ENCODE measurements at places on chromosomes 13 and 19.
A peak's percentile ranks its signal among the peaks of the same experiment; 100 is the strongest.

DNA sequence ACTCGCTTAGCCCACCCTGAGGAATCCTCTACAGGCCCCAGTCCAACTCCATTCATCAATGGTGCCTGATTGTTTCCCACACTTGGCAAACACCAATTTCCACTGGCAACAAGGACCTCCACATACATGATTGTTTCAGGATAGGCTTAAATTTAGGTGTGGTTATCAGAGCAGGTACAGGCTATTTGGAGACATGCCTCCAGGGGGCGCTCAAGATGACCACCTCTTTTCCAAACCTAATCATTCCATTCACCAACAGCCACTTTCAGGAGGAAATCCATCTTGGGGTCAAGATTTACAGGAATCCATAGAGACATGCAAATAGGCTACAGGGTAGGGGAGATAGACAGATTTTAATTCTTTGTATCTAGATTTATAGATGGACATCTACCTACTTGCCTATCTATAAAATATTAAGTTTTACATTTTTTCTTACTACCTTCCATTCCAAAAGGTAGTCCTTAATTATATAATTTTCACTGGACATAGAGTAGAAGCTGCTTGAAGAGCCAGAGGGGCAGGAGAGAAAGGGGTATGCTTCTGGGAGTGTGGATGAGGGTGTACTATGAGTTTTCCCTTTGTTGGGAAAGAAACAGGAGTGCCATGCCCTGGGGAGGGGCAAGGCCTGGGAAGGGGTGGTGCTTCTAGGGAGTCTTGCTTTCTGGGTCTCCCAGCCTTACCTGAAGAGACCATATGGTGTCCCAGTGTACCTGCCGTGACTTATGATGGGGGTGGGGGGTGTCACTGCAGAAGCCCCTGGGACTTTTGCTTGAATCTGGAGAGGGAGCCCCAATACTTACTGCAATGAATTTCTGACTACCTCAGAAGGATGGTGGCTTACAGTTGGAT, 14.1 kb upstream of the PCDH8 start:
- no peak for DNase-seq

DNA sequence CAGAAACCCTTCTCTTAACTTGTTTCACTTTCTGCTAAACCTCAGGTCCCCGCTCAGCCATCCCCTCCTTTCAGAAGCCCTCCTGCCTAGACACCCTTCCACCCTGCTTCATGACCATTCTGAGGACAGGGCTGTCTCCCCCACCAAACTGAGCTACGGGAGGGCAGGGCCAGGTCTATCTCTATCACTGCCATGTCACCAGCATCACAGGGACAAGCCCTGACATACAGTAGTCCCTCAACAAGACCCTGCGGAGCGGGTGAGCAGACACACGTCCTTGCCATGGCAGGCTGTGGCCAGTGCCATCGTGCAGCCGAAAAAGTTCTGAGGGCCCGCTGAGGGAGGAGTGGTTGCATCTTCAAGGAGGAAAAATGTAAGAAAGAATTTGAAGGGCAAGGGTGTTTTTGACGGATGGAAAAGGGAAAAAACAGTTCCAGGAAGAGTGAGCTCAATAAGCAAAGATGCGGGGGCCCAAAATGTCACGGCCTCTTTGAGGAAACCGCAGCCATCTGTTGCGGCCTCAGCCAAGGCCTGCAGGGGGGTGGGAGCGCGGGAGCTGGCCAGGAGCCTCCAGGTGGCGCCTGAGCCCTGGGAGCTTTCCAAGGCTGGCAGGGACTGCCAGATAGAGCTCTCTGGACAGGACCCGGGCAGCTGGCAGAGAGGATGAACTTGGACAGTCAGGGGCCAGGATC, 8.1 kb downstream of the PTGIR start:
- peak; percentile 52 for DNase-seq

GRCh38 chr19:10789866-10790265, 46.1 kb downstream of the TMED1 start:
- no peak for DNase-seq

DNA sequence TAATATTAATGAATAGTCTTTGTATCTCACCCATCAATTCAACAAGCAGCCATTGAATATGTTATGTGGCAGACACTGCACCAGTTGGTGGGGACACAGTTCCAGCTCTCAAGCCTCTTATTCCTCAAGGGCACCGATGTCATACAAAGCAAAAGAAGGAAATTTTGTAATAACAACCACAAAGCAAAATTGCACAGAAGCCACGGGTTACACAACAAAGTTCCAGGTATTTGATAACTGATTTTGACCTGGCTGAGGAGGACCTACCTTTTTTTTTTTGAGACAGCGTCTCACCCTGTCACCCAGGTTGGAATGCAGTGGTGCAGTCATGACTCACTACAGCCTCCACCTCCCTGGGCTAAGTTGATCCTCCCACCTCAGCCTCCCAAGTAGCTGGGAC, 266.7 kb downstream of the FOXO1 start:
- DNase-seq, result no peak

- DNase-seq, result no peak
Observed at GRCh38 chr19:33438987-33439781, 65.7 kb downstream of the CEBPG start.

- no peak for DNase-seq
Observed at GRCh38 chr13:97978651-97979050, 25.2 kb downstream of the IPO5 start.

GRCh38 chr13:109773276-109773675, 13.1 kb downstream of the IRS2 start:
- DNase-seq, result no peak

GRCh38 chr13:59789558-59789957, 374.2 kb downstream of the DIAPH3 start:
- no peak for DNase-seq

DNA sequence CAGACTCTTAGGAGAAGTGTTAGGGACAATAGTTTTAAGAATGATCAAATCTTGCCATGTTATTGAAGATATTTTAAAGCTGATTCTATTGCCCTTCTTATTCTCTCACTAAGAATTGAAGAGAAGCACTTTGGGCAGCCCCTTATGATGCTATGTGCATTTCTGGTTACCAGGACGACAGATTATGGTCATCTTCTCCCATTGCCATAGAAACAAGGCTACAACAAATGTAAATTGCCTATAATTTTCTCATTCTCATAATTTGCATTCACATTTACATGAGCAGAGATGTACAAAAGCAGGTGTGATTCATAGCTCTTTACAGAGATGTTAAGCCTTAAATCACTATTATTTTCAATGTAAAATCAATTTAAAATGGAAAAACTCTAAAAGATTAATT, 137.3 kb upstream of the PCDH9 start:
- DNase-seq, result no peak

DNA sequence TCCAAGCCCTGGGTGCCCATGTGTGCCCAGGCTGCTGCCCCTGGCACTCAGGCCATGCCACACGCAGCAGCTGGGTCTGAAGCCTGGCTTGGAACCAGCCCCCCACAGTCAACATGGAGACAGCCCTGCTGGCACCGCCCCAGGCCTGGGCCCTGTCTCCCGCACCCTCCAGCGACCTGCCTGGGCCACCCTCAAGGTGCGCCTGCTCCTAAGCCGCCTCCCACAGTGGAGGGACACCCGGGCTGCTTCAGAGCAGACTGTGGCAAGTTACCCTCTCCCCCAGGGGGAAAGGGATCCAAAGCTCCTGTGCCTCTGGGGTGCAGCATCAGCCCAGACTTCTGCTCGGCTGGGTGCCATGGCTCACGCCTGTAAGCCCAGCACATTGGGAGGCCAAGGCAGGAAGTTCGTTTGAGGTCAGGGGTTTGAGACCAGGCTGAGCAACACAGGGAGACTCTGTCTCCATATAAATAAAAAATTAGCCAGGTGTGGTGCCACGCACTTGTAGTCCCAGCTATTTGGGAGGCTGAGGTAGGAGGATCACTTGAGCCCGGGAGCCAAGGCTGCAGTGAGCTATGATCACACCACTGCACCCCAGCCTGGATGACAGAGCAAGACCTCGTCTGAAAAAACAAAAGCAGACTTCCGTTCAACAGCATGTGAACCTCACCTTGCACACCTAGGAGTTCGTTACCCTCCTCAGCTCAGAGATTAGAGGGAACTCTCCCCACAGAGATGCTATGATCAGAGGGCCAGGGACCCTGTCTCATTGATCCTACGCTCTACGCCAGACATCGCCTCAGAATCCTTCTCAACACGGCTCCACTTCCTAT, 15.6 kb downstream of the ELL start:
- DNase-seq, result no peak

- no peak for DNase-seq
Observed at GRCh38 chr13:75440100-75440499, 41.9 kb downstream of the TBC1D4 start.

DNA sequence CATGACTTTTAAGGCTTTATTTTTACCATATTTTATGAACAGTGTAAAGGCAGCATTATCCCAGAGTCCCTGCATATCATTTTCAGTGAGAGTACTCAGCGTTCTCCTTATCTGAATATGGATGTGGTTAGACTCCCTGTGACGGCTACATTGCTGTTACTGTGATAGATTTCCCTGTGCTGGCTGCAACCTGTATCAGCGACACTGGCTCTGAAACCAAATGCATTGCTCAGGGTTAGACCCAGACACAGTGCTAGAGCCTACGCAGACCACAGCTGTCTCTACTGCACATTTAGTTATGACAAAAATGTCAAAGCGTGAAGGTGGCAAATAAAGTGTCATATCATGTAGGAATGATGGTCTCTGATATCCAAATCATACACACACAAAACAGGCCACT, 138.0 kb downstream of the ENOX1 start:
- no peak for DNase-seq

DNA sequence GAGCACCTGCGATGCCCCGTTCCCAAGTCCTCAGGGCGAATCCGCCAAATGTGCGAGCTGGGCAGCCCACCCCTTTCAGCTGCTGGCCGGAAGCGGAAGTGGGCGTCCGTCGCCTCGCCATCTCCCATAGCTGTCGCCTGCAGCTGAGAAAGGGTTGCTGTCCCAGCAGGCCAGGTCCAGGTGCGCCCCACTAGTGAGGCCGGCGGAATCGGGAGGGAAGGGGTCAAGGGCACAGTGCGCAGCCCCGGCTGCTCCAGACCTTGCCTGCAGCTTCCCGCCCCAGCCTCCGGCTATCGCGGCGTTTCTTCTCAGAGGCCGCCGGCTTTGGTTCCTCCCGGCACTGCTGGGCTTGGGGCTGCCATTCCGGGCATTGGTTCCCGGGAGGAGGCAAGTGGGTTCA, at the start of gene ZNF177:
ZNF177 (plus strand) TSS at position 109 of the 400 bp plus-strand sequence. CDS start 15,299 bp downstream, outside the sequence.
- DNase-seq, result no peak

GRCh38 chr13:98511435-98511834, 65.5 kb downstream of the STK24 start:
- DNase-seq, result no peak
